ENCODE measurements at places on chromosomes 5 and 9. TPM values are rescaled to one million over a fixed set of nuclear protein-coding genes. Genes with fewer than 3 reads are reported as not detected.

The SLC23A1 gene
- total RNA-seq: not detected

The TMEM215 gene
- 0.07 TPM for total RNA-seq

GRCh38 chr5:172791286-172791685 lies 20.3 kb upstream of the DUSP1 start:
- DNase-seq: no peak

GRCh38 chr5:134937526-134937925 lies 30.2 kb upstream of the CATSPER3 start:
- DNase-seq: no peak

DNA sequence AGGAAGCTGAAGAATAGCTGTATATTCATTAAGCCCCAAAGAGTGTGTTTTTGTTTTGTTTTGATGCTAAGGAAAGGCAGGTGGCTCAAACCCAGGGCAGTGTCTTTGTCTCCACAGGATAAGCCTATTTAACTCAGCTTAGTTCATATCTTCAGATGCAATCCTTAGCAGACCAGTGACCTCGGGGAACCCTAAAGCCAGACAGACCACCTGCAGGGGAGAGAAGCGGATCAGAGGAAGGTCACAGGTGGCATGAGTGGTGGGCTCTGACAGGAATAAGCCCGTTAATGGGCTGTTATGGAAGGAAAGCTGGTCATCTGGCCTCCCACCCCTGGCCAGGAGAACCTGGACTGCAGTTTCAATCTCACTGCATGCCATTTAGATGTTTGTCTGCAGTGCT lies 30.8 kb downstream of the TAS2R1 start:
- DNase-seq: no peak

DNA sequence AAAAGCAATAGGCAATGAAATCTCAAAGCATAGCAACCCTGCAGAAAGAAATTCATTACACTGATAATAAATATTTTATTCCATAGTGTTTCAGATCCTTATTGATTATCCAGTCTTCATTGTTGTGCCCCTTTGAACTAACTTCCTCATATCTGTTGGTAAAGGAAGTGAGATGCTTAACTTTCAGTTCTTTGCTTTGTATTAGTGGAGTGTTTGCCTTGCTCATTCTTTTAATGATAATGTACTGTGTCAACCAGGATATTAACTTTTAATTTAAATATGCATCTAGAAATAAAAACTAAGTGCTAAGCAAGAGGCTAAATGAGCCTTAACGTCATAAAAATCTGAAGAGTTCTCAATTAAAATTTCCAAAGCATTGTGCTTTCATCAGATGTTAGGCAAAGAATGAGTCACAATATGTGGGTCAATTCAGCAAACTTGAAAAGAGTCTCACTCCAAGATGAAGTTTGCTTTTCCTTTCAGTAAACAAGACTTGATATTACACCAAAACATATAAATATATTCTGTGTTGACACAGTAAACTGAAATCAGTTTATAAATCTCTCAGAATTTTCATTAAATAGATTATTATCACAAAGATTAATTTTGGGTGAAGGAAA lies 105.9 kb downstream of the GIN1 start:
- DNase-seq: no peak

- no peak for DNase-seq
Measured at GRCh38 chr5:59921816-59922215, 28.3 kb upstream of the PDE4D start.

GRCh38 chr9:93308676-93309075 lies 124.7 kb downstream of the WNK2 start:
- no peak for DNase-seq

The OR13D1 gene
- total RNA-seq: not detected

Measured in mesothelial cell of epicardium (in vitro differentiated cells).